ENCODE measurements at places on chromosomes 4 and X.

DNA sequence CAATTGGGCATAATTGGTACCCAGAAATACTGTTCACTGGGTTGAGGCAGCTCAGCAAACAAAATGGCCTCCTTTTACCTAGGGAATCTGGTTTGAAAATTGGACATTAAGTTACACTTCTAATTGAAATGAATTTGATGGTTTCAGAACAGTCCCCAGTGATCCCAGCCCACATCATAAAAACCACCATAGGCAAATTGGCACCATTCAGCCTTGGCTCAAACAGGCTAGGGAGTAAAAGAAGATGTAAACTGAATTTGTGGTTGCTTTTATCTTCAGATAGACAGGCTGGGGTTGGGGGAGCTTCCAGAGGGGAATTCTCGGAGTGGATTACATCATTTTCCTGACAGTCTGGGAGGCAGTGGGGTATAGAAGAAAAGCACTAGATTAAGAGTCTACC is 576.5 kb downstream of the MID1IP1 start:
- no peak for DNase-seq

GRCh38 chr4:173573725-173574124 is 43.7 kb upstream of the HAND2 start:
- no peak for DNase-seq

GRCh38 chr4:55258152-55258865 is 87.7 kb upstream of the SRD5A3 start:
- no peak for DNase-seq

DNA sequence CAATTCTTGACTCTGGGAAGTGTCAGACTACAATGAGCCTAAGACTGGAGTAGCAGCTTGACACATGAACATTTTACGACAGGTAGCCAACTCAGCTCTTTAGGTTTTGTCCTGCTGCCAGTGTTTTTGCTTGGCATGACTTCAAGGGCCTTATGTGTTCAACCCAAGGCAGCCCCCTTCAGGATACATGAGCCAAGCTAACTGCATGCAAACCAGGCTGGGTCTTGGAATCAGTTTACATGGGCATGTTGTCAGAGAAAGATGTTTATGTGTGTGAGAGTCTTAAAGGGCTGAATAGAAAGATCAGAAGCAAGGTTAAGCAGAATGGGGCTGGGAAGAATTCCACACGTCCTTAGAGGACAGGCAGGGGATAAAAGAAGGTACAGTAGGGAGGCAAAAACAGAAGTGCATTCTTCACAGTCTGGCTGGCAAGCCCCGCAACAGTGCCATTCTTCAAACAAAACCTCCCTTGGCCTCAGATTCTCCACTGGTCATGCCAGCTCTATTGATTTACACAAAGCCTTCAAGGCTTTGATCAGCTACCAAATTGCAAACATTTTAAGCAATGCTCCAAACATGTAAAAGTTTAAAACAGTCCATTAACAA is 97.3 kb downstream of the NKX6-1 start:
- no peak for DNase-seq

DNA sequence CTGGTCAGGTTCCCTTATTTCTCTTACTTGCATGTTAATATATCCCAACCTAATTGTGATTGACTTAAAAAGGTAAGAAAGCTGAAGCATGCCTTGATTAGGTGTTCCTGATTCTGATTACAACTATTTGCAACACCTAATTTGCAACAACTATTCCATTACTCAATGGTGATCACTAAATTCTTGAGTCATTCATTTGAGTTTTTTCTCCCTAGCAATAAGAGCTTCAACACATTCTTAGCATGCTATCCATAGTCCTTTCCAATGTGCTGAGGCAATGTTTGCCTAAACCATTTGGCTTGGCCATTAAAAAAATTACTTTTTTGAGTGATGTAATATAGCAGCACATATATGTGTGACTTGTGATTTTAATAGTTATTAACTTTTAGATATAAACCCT is 851.4 kb downstream of the TRAM1L1 start:
- no peak for DNase-seq

All from activated CD8-positive, alpha-beta memory T cell treated with anti-CD3 and anti-CD28 coated beads for 24 hours (primary cell).